ENCODE measurements at places on chromosomes 2 and 18.
A peak's percentile ranks its signal among the peaks of the same experiment; 100 is the strongest.

- no peak for DNase-seq
Observed at GRCh38 chr2:224922142-224922727, 120.0 kb downstream of the DOCK10 start.

DNA sequence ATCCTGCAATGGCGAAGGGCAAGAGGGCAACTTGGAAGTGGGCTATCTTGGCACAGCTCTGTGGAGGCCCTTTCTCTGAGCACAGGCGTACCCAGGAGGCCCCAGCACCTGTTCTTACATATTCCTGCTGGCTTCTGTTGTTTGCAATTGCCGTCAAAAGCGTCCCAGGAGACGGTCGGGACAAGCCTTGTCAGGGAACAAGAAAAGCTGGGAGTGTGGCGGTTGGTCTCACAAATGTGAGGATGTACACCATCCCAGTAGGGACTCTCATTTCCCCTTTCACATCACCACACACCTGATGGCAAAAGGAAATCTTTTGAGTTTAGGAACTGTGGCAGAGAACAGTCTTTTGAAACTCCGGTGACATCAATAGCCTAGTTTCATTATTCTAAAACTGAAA is 94.7 kb upstream of the EFEMP1 start:
- no peak for DNase-seq

DNA sequence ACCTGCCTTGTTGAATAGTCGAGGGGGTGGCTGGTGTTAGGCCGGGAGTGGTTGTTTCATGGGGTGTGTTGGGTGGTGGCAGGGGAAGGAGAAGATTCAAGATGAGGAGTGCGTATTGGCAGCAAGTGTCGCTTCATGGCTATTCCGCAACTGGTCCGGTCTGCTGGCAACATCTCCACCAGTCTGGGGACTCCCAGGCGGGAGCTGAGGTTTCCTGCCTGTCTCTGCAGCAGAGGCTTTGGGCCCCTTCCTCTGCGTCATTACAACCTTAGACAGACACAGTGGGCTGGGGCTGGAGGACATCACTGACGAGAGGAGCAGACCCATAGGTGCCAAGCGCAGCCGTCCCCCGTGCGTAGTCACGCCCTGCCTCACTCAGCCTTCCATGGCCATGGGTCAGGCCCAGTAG is 64.0 kb upstream of the MCFD2 start:
- DNase-seq: no peak

DNA sequence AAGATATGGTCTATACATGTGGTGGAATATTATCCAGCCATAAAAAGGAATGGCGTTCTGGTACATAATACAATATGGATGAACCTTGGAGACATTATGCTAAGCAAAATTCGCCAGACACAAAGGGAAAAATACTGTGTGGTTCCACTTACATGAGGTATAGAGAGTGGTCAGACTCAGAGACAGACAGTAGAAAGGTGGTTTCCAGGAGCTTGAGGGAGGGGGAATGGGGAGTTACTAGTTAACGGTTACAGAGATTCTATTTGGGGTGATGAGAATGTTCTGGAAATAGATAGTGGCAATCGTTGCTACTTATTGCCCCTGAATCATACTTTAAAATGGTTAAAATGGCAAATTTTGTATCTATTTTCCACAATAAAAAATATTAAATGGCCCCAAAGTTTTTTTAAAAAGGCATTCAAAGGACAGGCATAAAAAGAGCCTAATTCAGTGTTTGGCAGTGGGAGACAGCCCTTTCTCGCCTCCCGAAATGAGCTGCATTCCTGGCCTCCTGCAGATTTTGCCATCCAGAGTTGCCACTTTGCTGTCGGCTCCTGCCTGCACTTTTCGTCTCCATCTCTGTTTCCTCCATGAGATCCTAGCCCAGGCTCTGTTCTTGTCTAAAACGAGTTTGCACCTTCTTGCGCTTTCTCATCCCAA is 13.5 kb downstream of the TNFRSF11A start:
- DNase-seq: no peak

DNA sequence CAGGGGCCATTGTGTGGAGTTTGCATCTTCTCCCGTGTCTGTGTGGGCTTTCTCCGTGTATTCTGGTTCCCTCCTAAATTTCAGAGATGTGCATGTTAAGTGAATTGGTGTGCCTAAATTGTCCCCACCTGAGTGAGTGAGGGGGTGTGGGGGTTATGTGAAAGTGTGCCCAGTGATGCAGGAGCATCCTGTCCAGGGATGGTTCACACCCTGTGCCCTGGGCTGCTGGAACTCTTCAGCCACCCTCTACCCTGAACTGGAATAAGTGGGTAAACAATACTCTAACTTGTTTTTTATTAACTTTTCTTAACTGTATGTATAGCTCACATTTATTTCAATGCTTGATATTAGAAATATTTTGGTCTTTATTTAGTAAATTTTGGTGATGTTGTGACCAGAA is 56.0 kb downstream of the UBE2E3 start:
- no peak for DNase-seq

GRCh38 chr18:50563376-50563775 is 3.5 kb downstream of the MAPK4 start:
- no peak for DNase-seq

GRCh38 chr2:71068218-71069035 is at the start of gene NAGK:
Gene NAGK, plus strand, starts transcription at chr2:71068648. Its CDS starts 36 bp downstream, at chr2:71068684.
- peak; percentile 99 for DNase-seq

DNA sequence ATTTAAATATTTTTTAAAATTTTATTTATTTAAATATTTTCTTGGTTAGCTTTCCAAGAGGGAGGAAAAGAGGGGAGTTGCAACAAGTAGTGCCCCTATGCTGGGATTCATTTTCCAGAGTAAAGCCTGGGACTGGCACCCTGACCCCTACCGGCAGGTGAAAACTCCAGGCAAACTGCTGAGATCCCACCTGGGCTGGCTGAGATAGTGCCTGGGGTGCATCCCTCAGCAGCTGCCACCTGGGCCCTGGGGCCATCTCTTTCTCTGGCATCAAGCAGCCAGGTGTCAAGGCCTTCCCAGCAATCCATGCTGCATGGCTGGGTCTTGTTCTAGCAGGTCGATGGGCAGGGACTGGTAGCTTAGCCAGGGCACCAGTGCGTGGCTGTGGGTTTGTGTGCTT is 6.6 kb downstream of the SIX2 start:
- DNase-seq: no peak

GRCh38 chr18:46721331-46721730 is 35.5 kb downstream of the ST8SIA5 start:
- no peak for DNase-seq

GRCh38 chr2:32210767-32211408 is 45.2 kb downstream of the SLC30A6 start:
- no peak for DNase-seq

DNA sequence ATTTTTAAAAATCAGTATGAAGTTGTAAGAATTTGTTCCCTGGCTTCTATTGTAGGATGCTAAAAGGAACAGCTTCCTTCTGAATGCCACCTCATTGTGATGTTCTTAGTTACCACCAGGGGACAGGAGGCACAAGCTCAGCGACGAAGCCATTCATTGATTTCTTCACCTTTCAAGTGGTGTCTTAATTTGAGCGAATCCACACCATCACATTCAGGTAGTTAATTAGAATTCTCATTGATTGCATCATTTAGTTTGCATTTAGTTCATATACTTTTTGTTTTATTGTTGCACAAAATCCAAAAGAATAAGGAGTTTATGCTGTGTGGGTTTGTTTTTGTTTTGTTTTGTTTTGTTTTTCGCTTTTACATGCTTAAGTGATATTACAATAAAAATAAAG is 23.1 kb downstream of the CYP27C1 start:
- DNase-seq: no peak

GRCh38 chr2:54559006-54559445 is 102.9 kb downstream of the SPTBN1 start:
- no peak for DNase-seq

DNA sequence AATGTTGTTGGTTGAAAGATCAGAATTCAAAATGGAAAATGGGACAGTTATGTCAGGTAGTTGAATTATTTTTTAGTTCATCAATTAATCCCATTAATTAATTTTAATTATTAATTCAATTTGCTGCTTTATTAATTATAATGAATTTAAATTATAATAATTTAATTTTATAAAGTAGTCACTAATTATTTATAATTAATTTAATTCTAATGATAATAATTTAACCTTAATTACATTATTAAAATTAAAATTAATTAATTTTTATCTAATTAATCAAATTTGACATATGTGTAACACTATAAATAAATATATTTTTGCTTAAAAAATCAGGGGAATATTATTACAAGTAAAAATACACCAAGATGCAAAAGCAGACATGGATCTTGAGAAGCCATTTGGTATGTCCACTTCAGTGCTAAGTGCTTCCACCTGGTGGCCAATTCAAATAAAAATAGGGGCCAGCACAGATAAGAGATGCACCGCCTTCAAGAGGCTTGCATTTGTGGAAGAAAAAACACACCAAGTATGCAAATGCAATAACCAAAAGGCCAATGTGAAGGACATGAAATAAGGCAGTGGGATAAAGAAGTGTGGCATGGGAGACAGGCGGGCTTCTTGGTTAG is 73.2 kb downstream of the MBP start:
- peak; percentile 69 for DNase-seq

GRCh38 chr2:239905306-239905705 is 119.8 kb downstream of the NDUFA10 start:
- peak; percentile 9 for DNase-seq

DNA sequence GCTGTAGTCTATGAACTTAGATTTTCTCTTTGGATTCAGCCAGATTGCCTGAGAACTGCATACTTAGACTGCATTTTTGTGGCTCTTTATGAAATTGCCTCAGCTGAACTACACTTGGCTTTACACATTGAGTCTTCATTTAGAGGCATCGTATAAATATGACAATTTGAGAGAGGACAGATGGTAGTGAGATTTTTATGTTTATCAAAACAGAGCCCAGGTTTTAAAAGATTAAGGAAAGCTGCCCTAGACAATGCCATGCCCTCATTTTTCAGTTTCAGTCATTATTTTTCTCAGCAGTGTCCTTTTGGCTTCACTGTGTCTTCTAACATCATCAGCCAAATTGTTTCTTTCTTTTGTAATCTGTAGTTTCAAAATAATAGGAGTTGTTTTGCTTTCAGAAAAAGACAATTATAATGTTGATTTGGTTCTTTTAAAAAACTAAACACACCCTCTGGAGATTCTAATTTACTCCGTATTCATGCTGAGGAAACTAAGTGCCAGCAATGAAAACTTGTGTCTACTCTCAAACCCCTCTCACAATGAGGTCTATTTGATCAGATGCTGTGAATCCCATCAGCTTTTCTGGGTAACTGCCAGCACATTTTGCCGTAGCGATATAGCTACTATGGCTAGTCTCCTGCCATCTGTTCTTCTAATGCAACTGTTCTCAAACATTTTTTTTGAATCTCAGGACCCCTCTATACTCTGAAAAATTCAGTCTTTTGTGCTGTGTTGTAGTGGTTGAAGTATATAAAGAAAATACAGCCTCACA is 46.2 kb downstream of the TWSG1 start:
- DNase-seq: peak; percentile 58

DNA sequence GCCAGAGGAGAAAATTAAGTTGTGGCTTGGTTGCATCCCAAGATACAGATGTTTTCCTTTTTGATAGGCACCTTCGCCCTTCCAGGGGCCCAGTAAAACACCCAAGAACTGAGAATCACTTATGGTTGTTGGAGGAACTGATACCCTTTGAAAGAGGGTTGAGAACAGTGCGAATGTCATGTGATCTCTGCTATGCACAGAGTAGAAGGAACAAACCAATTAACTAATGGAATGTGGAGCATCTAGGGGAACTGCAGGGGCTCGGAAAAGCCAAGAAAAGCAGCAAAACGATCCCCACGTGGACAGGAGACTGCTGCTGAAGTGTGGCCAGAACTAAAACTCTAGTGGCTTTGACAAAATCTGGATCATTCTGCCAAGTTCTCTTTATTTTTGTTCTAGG is 58.8 kb downstream of the APOB start:
- DNase-seq: no peak

GRCh38 chr2:149767516-149767974 is 180.0 kb upstream of the MMADHC start:
- DNase-seq: no peak

DNA sequence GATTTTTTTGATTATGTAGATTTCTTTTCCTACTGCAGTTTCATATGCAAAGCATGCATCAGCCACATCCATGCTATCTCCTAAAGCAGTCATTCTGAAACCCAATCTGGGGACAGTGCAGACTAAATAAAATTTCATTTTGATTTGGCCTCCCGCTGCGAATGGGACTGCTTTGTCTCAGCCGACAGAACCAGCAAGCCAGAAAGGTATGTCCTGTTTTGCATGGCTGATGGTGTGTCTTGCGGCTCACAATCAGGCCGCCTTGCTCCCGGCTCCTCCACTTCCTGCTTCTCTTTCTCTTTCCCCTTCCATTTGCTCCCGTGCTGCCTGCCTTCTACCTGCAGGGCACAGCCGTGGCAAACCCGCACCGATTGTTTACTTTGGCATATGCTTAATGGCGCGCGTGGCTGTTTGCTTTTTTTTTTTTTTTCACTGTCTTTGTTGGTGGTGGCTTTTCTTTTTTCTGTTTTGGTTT is 419.6 kb upstream of the POU3F3 start:
- no peak for DNase-seq

DNA sequence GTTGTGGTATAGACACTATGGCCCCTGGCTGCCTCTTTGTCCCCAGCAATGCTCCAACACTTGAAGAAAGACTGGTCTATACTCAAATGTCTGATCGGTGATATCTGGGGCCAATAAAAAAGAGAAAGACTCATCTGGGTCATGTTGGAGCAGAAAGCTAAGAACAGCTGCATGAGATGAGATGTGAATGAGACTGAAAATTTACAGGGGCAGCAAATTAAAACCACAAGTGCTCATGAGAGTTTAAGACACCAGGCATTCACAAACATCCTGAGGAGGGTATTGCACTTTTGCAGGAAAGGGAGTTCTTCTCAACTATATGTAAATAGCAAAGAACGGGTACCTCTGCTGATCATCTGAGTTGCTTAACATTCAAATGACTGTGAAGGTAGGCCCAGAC is 36.3 kb downstream of the MAIP1 start:
- DNase-seq: no peak

DNA sequence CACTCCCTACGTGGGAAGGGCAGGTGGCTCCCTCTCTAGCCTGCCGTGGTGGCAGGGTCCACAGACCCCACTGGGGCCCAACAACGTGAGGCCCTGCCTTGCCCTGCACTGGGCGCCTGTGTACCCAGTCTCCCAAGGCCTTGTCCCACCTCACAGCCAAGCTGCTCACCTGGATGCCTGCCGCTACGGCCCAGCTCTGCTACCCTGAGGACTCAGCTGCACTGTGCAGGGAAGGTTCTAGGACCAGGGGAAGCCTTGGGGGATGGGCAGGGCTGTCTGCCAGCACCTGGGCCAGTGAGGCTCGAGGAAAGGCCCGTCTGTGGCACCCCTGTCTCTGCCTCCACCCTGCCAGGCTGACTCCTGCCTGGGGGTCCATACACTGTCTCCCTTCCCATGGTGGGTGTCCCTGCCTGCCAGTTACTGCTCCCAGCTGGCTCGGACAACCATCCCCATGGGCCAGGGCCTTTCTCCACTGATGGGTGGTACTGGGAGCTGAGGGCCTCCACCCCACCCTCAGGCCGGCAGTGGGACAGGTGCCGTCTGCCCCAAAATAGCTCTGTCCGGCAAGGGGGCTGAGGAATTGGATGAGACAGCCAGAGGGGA is 33.2 kb downstream of the HS6ST1 start:
- no peak for DNase-seq
